Left hindlimb (tissue), 1 donor: ENCODE measurements at places on chromosomes 3 and 15.
A peak's percentile ranks its signal among the peaks of the same experiment; 100 is the strongest.

DNA sequence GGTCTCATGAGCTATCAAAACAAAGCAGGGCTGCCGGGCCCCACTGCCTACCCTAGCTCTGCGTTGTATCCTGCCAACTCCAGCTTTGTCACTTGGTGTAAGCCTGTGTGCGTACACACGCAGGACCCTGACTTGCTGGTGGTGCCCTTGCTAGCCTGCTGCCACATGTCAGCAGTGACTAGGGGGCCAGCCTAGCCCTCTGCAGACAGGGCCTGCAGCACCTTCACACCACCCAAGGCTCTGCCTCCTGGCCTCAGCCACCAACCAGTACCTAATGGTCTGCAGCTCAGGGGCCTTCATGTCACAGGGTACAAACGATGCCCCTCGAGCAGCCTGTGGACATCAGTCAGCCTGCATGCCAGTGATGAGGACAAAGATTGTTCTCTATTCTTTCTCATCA, 30.1 kb upstream of the DUSP7 start:
- peak; percentile 21 for DNase-seq

DNA sequence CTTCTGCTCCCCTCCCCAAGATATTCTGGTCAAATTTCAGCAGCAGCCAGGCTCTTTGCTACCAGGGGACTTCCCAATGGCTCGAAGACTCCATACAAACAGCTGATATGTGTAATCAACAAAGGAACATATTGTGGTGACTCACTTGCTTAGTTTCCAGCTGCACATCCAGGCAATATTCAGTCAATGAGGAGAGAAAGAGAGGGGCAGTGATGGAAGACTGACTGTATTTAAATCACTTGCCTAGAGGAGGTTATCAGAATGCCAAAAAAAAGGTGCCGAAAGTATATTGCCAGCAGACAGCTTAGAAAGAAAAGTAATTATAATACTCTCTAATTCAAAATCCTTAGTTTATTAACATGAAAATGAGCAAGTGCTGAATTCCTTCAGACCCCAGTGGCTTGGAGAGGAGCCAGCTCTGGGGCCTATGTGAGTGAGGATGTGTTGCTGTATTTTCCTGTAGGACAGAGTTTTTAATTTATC, 236.5 kb downstream of the LRTM1 start:
- DNase-seq = no peak

DNA sequence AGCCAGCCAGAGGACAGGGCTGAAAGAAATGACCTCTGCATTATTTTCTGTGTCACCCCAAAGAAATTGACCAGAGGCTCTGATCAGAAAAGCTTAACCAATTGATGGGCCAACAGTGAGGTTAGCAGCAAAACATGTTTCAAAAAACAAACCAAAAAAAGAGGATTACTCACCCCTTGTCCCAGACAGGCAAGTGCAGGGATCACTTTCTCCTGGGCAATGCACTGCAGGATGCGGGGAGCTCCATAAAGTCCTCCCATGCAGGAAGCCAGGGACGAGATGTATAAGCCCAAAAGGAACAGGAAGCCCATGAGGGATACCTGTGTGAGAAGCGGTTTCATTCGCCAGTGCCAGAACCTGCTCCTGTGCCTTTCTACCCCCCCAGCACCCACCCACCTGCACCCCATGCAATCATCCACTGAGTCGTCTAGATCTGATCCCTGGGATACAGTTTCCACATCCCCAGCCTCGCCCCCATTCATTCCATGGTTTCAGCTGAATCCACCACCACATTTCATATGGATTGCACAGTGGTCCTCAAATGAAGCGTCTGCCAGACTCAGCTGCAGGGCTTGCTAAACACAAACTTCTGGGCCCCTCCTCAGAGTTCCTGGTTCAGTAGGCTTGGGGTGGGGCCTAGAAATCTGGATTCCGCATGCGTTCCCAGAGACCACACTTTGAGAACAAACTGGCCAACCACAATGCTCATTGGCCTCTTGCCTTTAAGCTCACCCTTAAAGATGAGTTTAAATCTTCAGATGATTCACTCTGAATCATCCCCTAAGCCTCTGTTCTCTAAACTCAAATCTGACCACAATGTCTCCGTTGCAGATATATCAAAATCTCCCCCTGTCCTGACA, 54.4 kb upstream of the HEG1 start:
- DNase-seq = no peak

DNA sequence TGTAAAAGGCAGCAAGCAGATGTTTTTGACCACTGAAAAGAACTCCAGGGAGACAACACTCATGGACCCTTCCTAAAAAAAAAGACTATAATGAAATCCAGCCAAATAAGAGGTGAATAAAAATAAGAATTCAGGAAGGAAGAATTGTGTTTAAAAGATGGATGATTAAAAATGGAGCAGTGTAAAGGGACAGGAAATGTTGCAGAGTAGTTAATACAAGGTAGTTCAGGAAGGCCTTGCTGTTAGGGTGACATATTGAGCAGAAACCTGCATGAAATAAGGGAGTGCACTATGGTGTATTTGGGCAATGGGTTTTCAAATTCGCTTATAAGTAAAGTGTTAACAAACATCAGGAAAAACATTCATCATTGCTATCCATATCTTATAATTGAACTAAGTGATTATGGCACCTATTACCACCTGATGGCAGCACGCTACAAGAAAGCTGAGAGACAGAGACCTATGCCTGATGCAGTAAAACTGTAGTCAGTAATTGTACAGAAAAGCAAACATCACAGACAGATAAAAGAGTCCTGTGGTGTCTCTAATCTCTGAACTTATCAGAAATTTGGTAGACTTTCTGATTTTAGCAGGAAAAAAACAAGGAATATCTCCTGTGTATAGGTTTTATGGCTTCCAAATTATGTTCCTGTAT, 5.8 kb upstream of the DBR1 start:
- DNase-seq = no peak

DNA sequence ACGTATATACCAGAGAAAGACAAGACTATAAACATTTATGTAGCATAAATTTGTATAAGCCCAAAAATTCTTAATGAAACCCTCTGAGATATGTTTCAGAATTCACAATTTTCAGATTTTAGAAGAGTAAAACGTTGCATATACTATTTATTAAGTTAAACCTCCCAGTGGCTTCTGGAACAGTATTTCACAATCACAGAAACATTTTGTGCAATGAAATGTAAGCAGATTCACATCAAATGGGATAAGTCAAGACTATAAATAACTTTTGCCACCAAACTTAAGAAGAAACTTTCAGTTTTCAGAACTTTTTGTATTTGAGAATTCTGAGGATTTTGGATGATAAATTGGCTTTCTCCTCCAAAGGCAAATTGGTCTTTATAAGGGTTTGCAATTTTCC, 9.2 kb downstream of the SLTM start:
- DNase-seq = no peak

- DNase-seq = no peak
Measured at GRCh38 chr15:62440362-62441105, 275.4 kb upstream of the C2CD4B start.

DNA sequence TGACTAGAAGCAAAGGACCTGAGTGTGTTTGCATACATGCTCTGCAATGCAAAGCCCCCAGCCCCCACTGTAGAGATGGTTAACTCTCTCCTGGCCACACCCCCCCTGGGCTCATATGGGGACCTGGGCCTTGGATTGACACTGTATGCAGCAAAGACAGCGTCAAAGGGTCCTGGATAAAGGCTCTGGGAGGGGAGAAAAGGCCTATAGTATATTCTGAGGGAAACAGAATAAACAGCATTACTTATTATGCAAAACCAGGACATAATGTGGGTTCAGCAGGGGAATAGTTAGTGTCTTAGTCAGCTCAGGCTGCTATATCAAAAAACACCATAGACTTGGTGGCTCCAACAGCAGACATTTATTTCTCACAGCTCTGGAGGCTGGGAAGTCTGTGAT, 158.7 kb downstream of the APBA2 start:
- no peak for DNase-seq

DNA sequence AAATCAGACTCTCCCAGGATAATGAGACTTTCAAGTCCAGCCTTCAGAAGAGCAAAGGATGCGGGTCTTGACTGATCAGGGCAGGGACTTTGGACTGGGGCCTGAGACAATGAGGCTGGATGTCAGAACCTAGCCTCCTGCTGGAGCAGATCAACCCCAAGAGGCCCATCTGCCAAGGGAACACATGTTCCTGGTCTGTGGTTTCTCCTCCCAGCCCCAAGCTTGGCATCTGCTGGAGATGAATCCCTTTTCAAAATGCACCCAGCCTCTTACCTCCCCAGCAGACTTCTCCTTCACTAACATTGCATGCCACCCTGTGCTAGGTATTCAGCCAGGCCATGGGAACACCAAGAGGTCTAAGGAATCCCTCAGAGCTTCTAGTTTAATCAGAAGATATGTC, 43.7 kb upstream of the MFGE8 start:
- DNase-seq = no peak

- DNase-seq = no peak
Measured at GRCh38 chr15:80530737-80531365, 126.7 kb downstream of the ARNT2 start.

GRCh38 chr3:12195231-12195630, 36.5 kb upstream of the TIMP4 start:
- no peak for DNase-seq

- DNase-seq = peak; percentile 83
Measured at GRCh38 chr3:112333002-112333380, at the start of gene CD200. Gene CD200, plus strand, starts transcription at chr3:112333156. Its CDS starts 57 bp downstream, at chr3:112333213.

DNA sequence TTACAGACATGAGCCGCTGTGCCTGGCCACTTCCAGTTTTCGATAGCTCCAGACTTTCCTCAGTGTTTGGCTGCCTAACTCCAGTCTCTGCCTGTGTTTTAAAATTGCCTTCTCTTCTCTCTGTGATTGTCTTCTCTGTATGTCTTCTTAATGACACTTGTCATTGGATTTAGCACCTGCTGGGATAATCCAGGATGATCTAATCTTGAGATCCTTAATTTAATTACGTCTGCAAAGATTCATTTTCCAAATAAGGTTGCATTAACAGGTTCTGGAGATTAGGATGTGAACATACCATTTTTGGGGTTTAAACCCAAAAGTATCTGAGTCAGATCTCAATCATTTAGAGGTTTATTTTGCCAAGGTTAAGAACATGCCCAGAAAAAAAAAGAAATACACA, 222.2 kb upstream of the PDZRN3 start:
- no peak for DNase-seq

GRCh38 chr15:98503970-98504369, 144.4 kb upstream of the IGF1R start:
- peak; percentile 63 for DNase-seq
